ENCODE measurements at places on chromosomes 12 and 14. TPM values are rescaled to one million over a fixed set of nuclear protein-coding genes. Genes with fewer than 3 reads are reported as not detected.

The GPR84 gene
- not detected for total RNA-seq

The GAS2L3 gene
- 15.6 TPM for total RNA-seq

The ZDHHC22 gene
- total RNA-seq, result not detected

The ADAM20 gene
- total RNA-seq, result 0.18 TPM

The TUBA1C gene
- 1,420 TPM for total RNA-seq

The CPNE6 gene
- not detected for total RNA-seq

The FAM90A1 gene
- total RNA-seq, result not detected

The WNT5B gene
- total RNA-seq, result 102 TPM

The RIMBP2 gene
- total RNA-seq, result not detected

The HCAR2 gene
- total RNA-seq, result not detected

The TAS2R7 gene
- not detected for total RNA-seq

The EPYC gene
- not detected for total RNA-seq

The CATSPERB gene
- total RNA-seq, result not detected

Measured in IMR-90 (cell line).